ENCODE measurements at places on chromosomes 12 and 14. TPM values are rescaled to one million over a fixed set of nuclear protein-coding genes. Genes with fewer than 3 reads are reported as not detected.

The ACOT6 gene
- not detected for total RNA-seq

The ALG10 gene
- 2.0 TPM for total RNA-seq

The TNS2 gene
- total RNA-seq, result 100 TPM

The SALL2 gene
- 11.0 TPM for total RNA-seq

The LIMA1 gene
- 103 TPM for total RNA-seq

The DPY19L2 gene
- 0.81 TPM for total RNA-seq

The USP44 gene
- total RNA-seq, result not detected

The RNASE11 gene
- total RNA-seq, result not detected
